ENCODE measurements at places on chromosomes 12 and 14.

DNA sequence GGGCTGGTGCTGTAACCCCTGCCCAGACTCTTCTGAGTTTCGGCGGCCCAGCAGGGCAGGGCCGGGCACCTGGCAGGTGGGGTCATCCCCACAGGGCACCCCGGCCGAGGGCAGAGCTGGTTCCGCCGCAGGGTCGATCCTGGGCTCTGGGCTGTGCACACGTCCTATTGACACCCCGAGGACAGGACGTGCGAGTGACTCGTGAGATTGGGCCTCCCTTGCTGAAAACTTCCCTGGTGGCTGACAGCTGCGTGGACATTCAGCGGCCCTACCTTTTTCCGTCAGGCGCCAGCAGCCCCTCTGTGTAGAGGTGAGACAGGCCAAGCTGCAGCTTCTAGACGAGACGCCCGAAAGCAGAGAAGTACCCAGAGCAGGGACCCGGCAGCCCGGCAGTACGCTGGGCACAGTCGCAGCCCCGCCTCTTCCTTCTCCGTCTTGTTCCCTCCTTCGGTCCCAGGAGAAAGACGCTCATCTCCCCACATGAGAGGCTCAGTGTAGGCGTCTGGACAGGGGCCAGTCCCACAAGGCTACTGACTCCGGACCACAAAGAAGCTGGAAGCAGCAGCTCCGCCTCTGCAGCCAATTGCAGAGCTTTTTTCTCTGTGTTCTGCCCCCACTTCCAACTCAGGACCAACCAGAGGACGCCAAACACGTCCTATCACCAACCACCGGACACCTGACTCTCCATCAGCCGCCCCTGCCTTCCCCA lies at the start of gene LRCOL1:
Gene LRCOL1, minus strand, starts transcription at position 532 of the 709 bp plus-strand sequence. CDS start 4,331 bp downstream, outside the sequence.
- DNase-seq: no peak

DNA sequence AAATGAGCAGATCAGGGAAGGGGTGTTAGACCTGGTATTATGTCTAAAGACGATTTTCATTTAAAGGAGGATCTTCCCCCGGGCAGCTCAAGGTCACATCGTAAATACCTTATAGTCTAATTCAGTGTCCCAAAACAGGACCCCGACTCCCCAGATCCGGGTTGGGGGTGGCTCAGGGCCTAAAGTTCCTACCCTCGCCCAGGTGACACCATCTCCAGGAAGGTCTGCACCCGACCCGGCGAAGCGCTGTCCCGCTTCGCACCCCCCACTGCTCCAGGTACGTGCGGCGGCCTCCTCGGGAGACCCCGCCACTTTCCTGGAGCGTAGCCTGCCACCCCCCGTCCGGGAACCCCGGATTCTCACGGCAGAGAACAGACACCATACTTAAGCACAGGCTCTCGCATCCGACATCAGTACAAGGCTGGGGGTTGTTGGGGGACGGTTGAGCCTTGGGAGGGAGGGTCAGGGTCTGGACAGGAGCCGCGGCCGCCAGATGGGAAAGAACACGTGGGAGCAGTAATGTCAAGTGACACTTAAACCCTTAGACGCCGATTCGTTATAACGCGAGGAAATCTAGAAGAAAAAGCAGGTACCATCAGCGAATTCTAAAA lies 556 bp downstream of the TIMM9 start:
- no peak for DNase-seq

DNA sequence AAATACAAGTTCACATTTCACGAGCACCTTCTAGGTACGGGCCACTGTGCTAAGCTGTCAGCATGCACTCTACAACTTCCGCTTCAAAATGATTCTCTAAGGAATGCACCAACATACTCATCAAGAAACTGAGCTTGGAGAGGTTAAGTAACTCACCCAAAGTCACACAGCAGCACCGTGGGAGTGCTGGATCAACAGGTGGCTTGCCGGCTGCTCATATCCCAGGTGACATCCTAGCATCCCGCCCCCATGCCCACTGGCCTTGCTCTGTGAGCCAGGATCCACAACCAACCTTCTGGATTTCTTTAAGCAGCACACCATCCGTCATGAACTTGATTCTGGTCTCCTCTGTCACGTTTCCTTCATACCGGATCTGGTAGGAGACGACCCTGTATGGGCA lies 16.7 kb downstream of the DHX37 start:
- no peak for DNase-seq

DNA sequence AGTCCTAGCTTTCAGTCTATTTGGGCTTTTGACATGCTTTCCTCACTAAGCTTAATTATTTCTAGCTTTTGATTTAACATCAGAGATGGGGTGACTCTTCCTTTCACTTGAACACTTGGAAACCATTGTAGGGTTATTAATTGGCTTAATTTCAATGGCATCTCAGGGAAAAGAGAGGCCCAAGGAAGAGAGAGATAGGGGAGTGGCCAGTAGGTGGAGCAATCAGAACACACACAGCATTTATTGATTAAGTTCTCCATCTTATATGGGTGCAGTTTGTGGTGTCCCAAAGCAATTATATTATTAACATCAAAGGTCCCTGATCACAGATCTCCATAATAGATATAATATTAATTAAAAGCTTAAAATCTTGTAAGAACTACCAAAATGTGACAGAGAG lies 1466.1 kb upstream of the SEL1L start:
- no peak for DNase-seq

All from cortex of kidney (tissue), 1 donor.